ENCODE measurements at places on chromosomes 16 and 17.

DNA sequence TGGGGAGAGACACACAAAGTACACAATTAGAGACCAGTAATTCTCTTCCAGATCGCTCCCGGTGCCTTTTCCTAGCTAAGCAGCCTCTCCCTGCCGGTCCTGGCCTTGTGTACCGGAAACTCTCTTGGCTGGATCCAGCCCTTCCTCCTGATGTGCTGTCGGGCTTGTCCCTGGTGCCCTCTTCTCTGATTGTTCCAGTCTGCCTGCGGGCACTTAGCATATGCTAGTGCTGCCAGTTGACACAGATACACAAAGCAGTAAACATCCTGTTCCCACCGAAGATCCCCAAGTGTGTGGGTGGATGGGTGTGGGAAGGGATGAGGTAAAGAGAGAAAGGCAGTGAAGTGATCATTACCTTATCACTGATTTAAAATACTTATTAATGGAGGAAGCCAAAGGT, 9.7 kb downstream of the HS3ST3B1 start:
- DNase-seq, result no peak

DNA sequence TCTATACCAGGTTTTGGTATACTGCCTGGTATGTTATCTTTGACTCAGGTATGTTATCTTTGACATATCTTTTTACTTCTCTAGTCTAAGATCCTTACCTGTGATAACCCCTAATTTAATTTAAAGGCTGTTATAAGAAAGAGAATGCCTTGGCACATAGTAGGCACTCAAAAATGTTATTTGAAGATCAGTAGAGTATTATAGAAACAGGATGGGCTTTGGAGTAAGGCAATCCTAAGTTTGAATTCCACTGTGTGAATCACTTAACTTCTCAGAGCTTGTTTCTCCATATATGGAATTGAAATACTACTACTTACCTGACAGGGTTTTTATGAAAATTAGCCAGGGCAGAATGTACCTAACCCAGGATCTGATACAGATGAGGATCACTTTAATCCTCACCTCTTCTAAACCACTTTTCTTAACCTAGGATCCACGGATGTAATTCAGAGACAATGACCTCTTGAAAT, 1.2 kb downstream of the BRIP1 start:
- no peak for DNase-seq

DNA sequence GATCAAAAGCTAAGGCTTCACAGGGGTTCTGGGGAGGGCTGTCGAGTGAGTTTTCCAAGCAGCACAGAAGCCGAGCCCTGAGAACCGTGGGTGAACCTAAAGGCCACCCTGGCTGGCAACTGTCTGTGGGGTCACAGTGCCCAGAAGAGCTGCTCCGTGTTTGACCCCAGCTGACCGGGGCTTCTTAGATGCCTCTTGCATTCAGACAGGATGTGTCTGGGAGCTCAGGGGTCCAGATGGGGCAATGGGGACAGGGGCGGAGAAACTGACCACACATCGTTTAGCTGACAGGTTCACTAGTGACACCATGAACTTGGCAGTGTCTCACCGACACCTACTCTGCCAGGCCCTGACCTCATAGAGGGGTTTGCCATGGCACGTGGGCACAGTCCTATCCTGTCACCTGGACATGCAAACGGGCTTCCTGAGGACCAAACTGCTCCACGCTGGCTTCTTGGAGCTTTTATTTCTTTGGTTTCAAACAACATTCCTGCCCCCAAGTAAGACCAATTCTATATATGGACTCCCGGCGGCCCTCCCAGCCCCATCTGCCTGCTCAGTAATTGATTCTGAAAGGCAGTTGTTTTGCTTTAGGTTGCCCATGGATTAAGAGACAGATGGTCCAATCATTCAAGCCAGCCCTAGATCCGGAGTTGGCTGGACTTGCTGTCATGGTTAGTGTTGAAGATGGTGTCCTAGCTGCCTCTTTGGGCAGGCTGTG, 22.2 kb downstream of the WSCD1 start:
- no peak for DNase-seq

GRCh38 chr17:64492481-64493109, 4.3 kb downstream of the POLG2 start:
- DNase-seq, result no peak

GRCh38 chr16:89114159-89114981, 20.7 kb downstream of the ACSF3 start:
- DNase-seq, result no peak

DNA sequence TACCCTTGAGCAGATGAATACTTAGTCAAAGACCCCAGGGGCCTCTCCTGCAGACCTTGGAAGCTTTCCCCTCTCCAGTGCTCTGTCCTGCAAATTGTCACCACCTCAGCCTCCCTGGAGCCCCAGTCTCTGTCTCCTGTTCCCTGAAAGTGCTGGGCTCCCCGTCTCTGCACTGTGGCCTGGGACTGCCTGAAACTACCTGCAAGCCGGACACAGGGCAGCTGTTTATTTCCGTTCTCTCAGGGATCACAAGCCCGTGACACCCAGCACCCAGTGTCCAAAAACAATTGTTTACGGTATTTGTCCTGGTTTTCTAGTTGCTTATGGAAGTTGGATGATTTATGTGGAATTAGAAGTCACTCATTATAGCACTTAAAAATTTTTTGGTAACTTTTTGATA, 81.6 kb upstream of the CHMP6 start:
- no peak for DNase-seq

DNA sequence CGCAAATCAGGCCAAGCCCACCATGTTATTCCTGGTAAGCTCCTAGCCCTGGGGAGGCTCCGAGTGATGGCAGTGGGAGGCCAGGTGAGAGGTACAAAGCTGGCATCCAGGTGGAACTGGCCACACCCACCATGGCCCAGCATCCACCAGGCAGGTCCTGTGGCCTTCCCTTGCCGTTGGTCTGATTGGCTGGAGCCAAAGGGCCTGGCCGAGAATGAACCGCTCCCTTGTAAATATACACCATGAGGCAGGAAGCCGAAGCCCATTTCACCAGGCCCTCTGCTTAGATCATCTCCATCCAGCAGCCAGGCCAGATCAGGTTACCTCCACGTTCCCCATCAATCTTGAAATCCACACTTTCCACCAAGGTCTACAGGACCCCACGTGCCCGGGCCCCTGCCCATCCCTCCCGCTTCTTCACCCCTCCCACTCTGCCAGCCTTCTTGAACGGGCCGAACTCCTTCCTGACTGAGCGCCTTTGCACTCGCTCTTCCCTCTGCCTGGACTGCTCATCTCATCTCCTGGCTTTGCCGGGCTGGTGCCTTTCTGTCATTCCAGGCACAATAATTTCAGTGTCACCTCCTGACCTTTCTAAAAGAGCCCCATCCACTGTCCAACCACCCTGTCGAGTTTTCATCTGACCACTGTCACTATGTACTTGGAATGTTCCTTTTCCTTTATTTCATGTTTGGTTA, 5.8 kb downstream of the SOCS1 start:
- DNase-seq, result no peak

GRCh38 chr16:2786826-2787151, 571 bp downstream of the PRSS33 start:
- no peak for DNase-seq

All from stimulated activated CD8-positive, alpha-beta memory T cell treated with anti-CD3 and anti-CD28 coated beads, Interleukin-7, amount 100 ng/mL, for 1 hour (primary cell).